ENCODE measurements at places on chromosomes 2 and 18. TPM values are rescaled to one million over a fixed set of nuclear protein-coding genes. Genes with fewer than 3 reads are reported as not detected.

HOXD11 gene
- not detected for total RNA-seq

EPHA4 gene
- 14.2 TPM for total RNA-seq

- no peak for DNase-seq
Measured at GRCh38 chr2:60735496-60736250, 20.4 kb upstream of the PAPOLG start.

GRCh38 chr2:38712413-38712812, 38.7 kb downstream of the SRSF7 start:
- DNase-seq = no peak

GRCh38 chr18:9856092-9856491, 29.7 kb upstream of the TXNDC2 start:
- DNase-seq = no peak

GRCh38 chr18:41548521-41549260, 406.3 kb upstream of the PIK3C3 start:
- no peak for DNase-seq

DNA sequence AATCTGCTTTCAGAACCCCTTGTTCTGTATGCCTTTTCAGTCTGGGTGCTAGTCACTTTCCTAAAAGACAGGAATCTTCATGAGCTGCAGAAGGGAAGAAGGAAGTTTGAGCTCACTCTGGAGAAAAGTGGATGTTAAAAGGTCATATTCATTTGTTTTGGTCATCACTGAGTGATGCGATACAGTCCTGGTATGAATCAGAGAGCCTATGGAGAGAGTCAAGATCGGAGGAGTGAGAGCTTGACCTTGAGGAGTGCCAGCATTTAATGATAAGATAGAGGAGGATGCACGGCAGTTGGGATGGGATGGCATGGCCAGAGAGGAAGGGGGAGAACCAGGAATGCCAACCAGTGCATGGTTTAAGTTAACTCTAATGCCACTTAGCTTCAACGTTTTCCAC, 19.6 kb downstream of the USP39 start:
- DNase-seq = no peak

DNA sequence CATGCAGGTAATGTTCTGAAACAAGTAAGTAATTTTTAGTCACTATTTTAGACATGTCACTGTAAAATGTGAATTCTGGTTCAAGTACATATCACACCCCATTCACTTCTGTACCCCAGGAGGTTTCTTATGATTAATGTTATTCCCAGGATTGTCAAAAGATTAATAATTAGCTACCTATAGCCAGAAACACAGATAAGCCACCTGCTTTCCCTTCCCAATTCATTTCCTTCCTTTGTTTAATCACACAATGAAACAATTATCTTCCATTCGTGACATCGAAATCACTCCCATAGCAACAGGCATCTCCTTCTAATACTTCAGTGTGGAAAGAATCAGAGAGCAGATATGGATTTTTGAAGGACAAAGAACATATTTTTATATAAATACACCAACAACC, 1650.3 kb upstream of the CELF4 start:
- no peak for DNase-seq

DNA sequence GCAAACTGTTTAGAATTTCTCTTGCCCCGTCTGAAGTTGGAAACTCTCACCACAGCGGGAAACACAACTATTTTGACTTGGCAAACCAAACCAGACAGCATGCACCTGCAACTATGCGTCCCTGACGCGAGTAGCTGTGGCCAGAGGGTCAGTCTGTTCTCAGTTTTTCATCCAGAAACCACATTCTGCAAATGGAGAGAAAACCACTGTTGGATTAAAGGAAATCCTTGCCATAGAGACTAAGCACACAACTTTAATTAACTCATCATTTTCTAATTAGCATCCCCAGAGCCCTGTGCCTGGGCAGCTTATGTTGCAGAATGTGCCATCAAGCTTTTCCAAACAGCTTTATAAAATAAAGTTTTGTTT, 415.7 kb upstream of the TCF4 start:
- no peak for DNase-seq

PMAIP1 gene
- total RNA-seq = 0.49 TPM

FSHR gene
- 0.14 TPM for total RNA-seq

- DNase-seq = no peak
Measured at GRCh38 chr2:177665948-177666347, 273.4 kb downstream of the AGPS start.

OSBPL6 gene
- 3.4 TPM for total RNA-seq

CDH19 gene
- total RNA-seq = 25.1 TPM

GRCh38 chr2:226618544-226618874, 181.1 kb downstream of the IRS1 start:
- no peak for DNase-seq

CAPN14 gene
- 0.35 TPM for total RNA-seq

- no peak for DNase-seq
Measured at GRCh38 chr2:33304032-33304864, 172.2 kb upstream of the RASGRP3 start.
